ENCODE measurements at places on chromosomes 16 and 17.

GRCh38 chr16:3112058-3112880 lies at the start of gene ZNF205:
Gene ZNF205 (plus strand): TSS chr16:3112586. CDS start chr16:3113431, 845 bp downstream.
- peak; percentile 93 for DNase-seq

DNA sequence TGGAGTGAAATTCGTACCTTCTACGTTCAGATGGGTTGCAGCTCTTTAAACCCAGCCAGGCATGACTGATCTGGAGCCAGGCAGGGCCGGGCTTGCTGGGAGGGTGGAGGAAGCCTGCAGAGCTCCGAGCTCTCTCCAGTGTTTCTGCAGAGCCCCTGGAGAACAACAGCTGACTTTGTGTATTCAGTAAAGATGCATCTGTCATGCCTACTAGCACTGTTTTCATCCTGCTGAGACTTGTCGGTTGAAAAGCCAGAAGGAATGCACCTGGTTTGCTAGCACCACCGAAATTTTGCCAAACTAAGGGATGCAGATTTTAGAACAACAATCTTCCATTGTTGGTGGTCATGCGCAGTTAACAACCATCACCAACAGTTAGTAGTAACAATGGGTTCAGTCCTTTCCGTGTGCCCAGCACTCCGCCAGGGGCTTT lies 22.4 kb upstream of the SCNN1B start:
- no peak for DNase-seq

- no peak for DNase-seq
These were observed 27.0 kb upstream of the NTN1 start for GRCh38 chr17:8994319-8994718.

DNA sequence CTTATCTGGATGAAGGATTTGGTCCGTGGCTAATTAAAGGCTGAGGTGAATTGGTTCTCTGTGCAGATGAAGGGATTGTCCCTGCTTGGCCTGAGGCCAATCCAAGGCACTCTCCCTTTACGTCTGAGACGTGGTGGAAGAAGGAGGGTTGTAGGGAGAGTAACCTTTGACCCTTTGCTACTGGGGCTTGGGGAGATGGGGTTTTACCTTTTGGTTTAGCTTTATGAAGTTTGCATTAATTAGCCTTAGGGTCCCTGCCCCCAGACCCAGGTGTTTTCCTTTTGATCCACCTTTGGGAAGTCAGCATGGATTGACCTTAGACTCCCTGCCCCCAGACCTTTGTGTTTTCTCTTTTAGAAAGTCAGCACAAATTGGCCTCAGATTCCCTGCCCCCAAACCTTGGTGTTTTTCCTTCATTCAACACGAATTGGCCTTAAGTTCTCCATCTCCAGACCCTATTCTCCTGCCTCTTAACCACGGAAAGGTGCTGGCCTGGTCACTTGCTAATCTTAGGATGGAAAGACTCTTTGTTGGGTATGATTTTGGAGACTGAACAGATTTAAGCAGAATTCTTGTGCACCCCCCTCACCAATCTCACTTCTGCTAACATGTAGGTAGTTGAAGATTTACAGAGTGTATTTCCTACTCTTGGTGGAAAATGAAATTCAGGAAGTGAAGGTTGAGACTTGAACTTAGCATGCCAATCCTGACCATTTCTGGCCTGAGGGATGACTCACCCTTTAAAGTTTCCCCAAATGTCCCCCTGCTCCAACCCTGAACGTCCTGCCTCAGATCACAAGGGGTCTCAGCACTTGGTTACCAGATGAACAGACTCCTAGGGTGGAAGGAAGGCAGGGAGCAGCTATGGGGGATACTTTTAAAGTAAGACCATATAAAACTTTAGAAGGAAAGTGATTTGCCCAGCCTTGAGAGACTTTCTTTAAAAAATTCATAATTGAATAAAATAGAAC lies 23.1 kb upstream of the MMD start:
- no peak for DNase-seq
